ENCODE measurements at places on chromosomes 16 and 17.

- no peak for DNase-seq
Observed at GRCh38 chr16:55444754-55445485, 34.1 kb upstream of the MMP2 start.

GRCh38 chr17:7853691-7854038 lies 1.2 kb upstream of the TMEM88 start:
- no peak for DNase-seq

- no peak for DNase-seq
Observed at GRCh38 chr16:63628812-63629211, 1493.1 kb downstream of the CDH11 start.

GRCh38 chr16:81778861-81779535 lies at the start of gene PLCG2:
Gene PLCG2 (plus strand): TSS chr16:81779291. CDS start chr16:81785990, 6,699 bp downstream.
- DNase-seq, result peak; percentile 67

DNA sequence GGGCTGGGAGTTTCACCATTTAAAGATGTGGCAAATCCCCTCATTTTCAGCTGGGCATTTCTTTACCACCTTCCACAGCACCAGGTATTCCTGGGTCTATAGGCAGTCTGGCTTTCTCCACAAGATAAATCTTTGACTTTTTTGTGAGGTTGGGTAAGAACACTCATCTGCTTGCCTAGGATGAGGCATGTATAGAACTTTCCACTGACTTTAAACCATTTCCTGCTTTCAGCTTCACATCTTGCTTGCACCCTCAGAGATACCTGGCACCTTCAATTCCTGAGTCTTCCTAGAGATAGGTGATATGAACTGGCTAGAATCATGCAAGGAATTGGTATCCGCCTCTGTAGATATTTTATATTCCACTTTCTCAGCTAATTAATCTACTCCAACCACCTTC lies 27.9 kb downstream of the SMURF2 start:
- DNase-seq, result no peak

DNA sequence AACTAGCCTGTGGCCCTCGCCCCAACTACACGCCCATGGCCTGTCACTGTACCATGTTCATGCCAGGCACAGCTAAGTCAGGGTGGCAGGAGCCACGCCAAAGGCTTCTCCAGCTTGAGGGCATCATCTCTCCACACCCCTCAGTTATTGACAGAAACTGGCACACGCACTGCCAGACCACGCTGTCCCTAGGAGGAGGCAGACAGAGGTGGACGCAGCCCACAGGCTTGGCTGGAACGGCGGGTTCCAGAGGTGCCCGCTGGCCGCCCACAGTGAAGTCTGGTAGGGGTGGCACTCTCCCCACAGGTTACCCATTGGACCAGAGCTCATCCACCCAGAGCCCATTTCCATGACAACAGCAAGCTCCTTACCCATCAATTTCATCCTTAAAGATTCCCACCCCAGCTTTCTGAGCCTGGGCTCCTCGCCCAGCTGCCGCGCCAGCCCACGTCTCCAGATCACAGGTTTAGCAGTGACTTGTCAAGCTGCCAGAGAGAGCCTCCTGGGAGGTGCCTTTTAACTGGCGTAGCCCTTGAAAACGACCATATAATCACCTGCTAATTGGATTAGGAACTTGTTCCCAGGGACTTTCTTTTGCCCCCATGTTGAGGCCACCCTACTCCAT lies 27.9 kb downstream of the RPRML start:
- no peak for DNase-seq

DNA sequence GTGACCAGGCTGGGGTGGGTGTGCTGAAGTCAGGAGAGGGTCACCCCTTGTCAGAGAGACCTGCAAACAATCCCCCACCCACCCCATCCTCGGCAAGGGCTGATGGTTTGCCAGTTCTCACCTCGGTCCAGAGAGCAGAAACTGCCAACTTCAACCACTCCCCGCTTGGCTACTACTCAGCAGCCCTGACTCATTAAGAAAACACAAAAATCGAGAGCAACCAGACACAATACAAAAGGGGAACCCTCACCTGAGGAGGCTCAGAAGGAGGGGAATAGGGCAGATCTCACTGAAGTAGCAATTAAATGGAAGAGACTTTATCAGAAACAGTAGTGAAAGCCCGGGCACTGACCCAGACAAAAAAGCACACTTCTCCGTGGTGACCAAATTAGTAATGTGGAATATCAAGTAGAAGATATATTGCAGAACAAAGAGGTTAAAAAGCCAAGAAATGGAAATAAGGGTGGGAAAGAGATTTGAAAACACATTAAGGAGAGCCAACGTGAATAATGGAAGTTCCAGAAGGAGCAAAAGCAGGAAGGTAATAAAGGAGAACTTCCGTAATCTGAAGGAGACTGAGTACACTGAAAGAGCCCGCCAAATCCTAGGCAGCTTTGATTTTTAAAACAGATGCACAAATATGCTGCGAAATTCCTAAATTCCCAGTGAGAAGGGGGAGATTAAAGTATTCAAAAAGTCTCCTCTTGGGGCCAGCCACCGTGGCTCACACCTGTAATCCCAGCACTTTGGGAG lies 23.6 kb downstream of the CENPV start:
- DNase-seq, result no peak

DNA sequence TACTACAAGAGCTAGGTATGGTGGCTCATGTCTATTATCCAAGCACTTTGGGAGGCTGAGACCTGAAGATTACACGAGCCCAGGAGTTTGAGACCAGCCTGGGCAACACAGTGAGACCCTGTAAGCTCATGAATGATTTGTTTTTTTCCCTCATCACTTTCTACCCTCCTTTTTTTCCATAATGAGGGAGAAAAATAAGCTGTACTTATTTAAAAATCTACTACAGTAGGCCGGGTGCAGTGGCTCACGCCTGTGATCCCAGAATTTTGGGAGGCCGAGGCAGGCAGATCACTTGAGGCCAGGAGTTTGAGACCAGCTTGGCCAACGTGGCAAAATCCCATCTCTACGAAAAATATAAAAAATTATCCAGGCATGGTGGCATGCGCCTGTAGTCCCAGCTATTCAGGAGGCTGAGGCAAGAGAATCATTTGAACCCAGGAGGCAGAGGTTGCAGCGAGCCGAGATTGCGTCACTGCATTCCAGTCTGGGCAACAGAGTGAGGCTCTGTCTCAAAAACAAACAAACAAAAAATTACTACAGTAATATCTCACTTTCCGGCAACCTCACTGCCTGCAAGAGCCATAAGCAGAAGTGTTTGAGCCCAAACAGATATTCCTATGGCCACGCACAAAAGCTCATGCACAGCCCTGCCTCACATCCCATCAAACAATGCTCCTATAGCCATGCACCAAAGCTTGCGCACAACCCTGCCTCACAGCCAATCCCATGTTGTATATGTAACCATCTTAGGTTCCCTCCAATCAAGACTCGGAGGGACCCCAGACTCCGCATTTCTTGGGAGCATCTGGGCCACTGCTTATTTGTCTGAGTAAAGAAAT lies 37.4 kb downstream of the TK2 start:
- no peak for DNase-seq

- DNase-seq, result no peak
Observed at GRCh38 chr17:40937384-40937819, at the start of gene KRT23. Gene KRT23 (minus strand): TSS chr17:40937646. CDS start chr17:40936603, 1,043 bp downstream.

- DNase-seq, result peak; percentile 69
Observed at GRCh38 chr16:80569440-80570105, 28.8 kb downstream of the DYNLRB2 start.

DNA sequence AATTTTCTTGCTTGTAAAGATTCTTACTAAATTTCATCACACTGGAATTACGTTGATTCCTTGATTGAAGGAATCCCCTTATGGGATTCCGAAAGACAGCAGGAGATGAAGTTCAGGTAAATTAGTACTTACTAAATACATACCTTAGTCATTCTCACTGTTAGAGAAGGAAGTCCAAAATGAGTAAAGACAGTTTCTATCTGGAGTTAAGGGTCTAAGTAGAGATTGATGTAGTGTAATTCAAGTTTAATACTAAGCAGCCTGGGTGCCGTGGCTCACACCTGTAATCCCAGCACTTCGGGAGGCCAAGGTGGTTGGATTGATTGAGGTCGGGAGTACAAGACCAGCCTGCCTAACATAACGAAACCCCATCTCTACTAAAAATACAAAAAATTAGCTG lies 9.6 kb downstream of the DDX42 start:
- DNase-seq, result no peak

DNA sequence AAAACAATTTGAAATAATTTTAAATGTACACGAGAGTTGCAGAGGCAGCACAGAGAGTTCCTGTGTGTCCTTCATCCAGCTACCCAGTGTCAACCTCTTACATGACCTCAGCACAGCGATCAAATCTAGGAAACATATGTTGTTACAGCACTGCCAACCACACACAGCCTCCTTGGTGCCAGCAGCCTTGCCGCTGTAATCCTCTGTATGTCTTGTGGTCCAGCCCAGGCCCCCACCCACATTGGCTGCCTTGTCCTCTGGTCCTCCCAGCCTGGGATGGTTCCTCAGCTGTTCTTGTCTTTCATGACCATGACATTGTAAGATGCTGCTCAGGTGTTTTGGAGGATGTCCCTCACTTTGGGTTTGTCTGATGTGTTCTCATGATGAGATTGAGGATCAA lies 178.0 kb downstream of the RPTOR start:
- no peak for DNase-seq

DNA sequence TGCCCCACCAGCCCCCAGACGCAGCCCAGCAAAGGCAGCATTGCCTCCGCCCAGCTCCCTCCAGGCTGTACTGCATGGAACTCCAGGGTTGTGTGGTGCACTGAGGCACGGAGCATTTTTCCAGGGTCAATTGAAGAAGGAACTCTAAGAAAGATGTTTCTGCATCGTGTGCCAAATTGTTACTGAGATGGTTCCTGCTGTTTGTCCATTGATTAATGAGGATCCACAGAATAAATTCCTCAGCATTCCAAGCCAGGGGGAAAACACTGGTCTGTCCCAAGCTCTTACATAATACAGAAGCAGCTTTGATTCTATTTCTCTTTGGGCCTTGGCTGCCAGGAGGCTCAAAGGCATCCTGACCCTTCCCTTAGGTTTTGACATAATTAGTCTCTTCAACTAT lies 80.9 kb downstream of the ZNF423 start:
- no peak for DNase-seq

DNA sequence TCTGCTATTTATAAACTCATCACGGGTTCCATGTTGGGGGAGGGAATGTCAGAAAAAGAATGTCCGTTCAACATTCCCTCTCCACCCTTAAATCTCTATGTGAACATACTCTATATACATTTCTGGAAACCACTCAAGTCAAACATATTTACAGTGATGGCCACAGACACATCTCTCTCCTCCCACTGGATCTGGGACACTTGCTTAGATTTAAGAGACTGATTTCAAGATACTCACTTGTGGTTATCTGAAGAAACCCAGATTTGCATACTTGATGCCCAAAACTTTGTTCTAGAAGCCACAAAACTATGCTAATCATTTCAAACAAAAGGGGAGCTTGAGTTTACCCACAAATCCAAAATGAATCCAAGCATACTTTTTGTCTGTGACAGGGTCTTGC lies 182.9 kb upstream of the SOX9 start:
- DNase-seq, result no peak

DNA sequence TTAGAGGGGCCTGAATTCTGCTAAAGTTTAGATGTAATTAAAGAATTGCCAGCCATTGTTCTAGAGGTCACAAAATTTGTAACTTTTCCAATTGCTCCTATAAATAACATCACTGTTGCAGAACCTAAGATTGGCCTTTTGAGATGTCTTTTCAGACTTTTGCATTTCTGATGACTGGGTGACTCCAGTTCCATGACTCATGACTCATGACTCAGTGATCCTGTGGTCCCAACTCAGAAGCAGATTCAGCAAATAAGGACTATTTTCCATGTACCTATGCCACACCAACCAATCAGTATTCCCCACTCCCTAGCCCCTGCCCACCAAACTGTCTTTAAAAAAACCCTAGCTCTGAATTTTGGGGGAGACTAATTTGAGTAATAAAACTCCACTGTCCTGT lies 740.9 kb downstream of the CDH8 start:
- DNase-seq, result no peak

GRCh38 chr16:16027728-16028310 lies 78.4 kb downstream of the ABCC1 start:
- no peak for DNase-seq

- no peak for DNase-seq
Observed at GRCh38 chr17:8577868-8578267, 52.7 kb downstream of the MYH10 start.

- DNase-seq, result no peak
Observed at GRCh38 chr16:25023556-25023955, 8.4 kb upstream of the ARHGAP17 start.

DNA sequence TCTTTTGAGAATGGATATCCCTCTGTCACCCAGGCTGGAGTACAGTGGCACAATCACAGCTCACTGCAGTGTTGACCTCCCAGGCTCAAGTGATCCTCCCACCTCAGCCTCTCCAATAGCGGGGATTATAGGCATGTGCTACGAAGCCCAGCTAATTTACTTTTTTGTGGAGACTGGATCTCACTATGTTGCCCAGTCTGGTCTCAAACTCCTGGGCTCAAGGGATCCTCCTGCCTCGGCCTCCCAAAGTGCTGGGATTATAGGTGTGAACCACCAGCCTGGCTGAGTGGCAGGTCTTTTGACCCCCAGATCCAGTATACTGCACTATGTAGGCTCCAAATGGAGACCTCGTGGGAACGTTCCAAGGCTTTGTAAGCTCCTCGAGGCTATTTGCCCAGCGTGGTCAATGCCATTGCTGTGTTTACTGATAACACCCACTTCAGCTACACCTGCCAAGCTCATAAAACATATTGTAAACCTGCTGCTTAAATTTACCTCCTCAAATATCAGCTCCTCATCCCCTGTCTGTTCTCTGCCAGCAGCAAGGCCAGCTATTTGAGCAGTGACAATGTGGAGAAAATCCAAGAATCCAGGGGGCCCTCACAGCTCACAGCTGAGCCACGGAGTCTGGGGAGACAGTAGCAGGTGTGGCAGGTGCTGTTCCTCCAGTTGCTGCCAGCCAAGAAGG lies 16.2 kb upstream of the KIFC3 start:
- no peak for DNase-seq

GRCh38 chr17:18988546-18989173 lies 15.9 kb downstream of the FAM83G start:
- DNase-seq, result no peak

GRCh38 chr16:31377210-31377903 lies 15.8 kb upstream of the ITGAD start:
- no peak for DNase-seq
